ENCODE measurements at places on chromosomes 2 and 18. TPM values are rescaled to one million over a fixed set of nuclear protein-coding genes. Genes with fewer than 3 reads are reported as not detected.

M1AP gene
- total RNA-seq, result 6.3 TPM

CTNNA2 gene
- not detected for total RNA-seq

TCF23 gene
- total RNA-seq, result not detected

POMC gene
- 7.7 TPM for total RNA-seq

PFN4 gene
- total RNA-seq, result not detected

CENPA gene
- total RNA-seq, result 2.0 TPM

RAB27B gene
- total RNA-seq, result 28.1 TPM

TUBB6 gene
- total RNA-seq, result 89.1 TPM

NR4A2 gene
- 8.4 TPM for total RNA-seq

C2orf66 gene
- total RNA-seq, result 1.0 TPM

CXXC1 gene
- 49.6 TPM for total RNA-seq

KCNG2 gene
- not detected for total RNA-seq

STARD6 gene
- total RNA-seq, result not detected

SLC20A1 gene
- total RNA-seq, result 57.8 TPM

ALPI gene
- total RNA-seq, result not detected

NYAP2 gene
- 1.3 TPM for total RNA-seq

TLX2 gene
- total RNA-seq, result not detected

CFC1 gene
- total RNA-seq, result not detected

RNASEH1 gene
- total RNA-seq, result 19.5 TPM

ARHGAP15 gene
- total RNA-seq, result 19.7 TPM

RBKS gene
- 3.2 TPM for total RNA-seq

CCDC74B gene
- total RNA-seq, result 0.40 TPM

IL18RAP gene
- total RNA-seq, result 8.4 TPM

GALNT14 gene
- total RNA-seq, result not detected

TEKT4 gene
- total RNA-seq, result 5.2 TPM

EPAS1 gene
- 1,878 TPM for total RNA-seq

AGXT gene
- total RNA-seq, result 0.30 TPM

UGT1A1 gene
- not detected for total RNA-seq

ARHGEF4 gene
- 23.9 TPM for total RNA-seq

ANKRD30BL gene
- not detected for total RNA-seq

LDLRAD4 gene
- total RNA-seq, result 26.6 TPM

TEX44 gene
- total RNA-seq, result not detected

ALLC gene
- not detected for total RNA-seq

PTPRN gene
- total RNA-seq, result 0.20 TPM

MAB21L4 gene
- 31.1 TPM for total RNA-seq

LCT gene
- not detected for total RNA-seq

AFF3 gene
- 85.8 TPM for total RNA-seq

RASGRP3 gene
- total RNA-seq, result 34.6 TPM

ABCG5 gene
- not detected for total RNA-seq

CNDP1 gene
- not detected for total RNA-seq

Measured in upper lobe of left lung (tissue), 6 donors.